Retinal pigment epithelial cell (primary cell): ENCODE measurements at places on chromosomes 13 and 19.

- no peak for DNase-seq
These were observed 8.6 kb downstream of the LRRC4B start for GRCh38 chr19:50559636-50560035.

DNA sequence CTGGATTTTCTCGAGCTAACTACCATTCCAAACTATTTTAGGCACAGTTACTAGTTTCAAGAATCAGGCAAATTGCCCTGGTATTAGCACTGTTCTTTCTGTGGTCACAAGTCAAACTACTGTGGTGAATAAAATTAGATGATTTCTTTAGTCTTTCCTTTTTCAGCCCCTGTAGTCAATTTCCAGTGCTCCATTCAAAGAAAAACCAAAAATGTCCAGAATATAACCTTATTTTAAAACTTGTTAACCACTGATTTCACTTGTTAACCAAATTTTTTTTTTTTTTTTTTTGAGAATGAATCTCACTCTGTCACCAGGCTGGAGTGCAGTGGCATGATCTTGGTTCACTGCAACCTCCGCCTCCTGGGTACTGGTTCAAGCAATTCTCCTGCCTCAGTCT lies 50.6 kb upstream of the USPL1 start:
- DNase-seq = no peak

DNA sequence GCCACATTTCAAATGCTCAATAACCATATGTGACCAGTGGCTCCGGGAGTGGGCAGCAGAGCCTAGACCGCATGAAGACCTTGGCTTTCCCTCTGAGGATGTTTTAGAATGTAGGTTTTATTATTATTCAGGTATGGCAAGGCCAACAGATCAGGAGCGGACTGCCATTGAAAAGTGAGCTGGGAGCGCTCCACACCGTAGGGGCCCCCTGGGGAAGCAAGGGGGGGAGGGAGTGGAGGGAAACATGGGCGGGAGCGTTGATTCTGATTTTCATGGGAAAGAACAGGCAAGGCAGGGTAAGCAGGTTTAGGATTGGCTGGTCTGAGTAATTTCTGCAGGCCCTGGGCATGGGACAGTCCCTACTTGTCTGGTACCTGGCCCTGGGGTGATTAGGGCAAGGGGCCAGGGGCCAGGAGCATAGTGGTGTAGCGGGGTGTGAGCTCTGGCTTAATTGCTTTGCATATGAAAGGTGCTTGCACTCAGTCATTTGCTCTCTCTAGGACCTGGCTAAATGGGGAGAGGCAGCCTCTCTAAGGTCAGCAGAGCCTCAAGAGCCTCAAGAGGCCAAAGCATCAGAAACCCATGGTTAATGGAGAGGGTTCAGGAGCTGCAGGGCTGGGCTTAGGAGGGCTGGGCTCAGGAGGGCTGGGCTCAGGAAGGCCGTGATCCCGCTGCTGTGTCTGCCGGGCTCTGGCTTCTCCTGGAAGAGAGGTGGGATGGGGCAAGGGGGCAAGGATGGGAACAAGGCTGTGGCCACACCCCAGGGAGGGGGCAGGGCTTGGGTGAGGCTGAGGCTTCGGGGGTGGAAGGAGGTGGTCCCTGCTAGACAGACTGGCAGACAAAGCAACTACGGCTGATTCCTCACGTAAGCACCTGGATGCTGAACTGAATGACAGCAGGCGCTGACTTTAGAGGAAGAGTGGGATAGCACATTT lies 82.0 kb upstream of the WASF3 start:
- no peak for DNase-seq

DNA sequence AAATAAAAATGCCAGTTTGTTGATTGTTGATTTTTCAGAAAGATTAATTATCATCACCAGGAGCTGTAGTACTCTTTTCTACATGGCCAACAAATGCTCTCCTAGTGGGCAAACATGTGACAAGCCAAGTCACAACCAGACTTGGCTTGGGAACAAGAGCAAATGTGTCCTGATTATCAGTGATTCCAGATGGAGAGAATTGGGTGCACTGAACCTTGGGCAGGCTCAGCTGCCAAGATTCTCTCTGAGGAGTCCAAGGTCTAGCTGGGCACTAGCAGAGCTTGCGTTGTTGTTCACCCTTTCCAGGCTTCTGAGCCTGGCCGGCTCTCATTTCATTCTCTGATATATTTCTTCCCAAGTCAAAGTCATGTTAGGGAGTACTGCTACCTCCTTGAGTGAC lies 27.3 kb upstream of the GPI start:
- DNase-seq = no peak

- DNase-seq = no peak
These were observed 2.2 kb downstream of the KMT5C start for GRCh38 chr19:55341595-55342531.
